ENCODE measurements at places on chromosomes 7 and 10. TPM values are rescaled to one million over a fixed set of nuclear protein-coding genes. Genes with fewer than 3 reads are reported as not detected.

Gene C10orf95
- 2.3 TPM for total RNA-seq

Gene STEAP1
- 3.4 TPM for total RNA-seq

Gene CCL26
- total RNA-seq, result 1.00 TPM

- DNase-seq, result no peak
Observed at GRCh38 chr10:74507951-74508350, 318.4 kb upstream of the KAT6B start.

- no peak for DNase-seq
Observed at GRCh38 chr10:71404503-71405295, 8.0 kb downstream of the CDH23 start.

GRCh38 chr7:134637934-134638719 lies 8.5 kb upstream of the BPGM start:
- DNase-seq, result no peak

DNA sequence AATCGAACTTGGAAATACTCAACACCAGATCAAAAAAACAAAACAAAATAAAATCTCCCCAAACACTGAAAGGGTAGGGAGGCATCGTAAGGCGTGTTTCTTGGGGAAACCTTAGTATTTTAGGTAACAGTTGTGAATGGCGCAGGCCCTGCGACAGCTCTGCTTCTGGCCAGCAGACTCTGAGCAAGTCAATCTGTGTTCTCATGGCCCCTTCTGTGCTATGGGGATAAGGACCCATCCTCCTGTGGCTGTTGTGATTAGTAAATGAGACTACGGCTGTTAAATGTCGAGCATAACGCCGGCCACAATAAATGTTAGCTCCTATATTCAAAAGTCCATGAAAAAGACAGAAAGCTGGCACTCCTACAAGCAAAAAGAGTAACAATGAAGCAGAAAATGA lies 27.0 kb downstream of the RPP38 start:
- DNase-seq, result no peak

GRCh38 chr7:157907091-157907490 lies 570.3 kb downstream of the DNAJB6 start:
- no peak for DNase-seq

GRCh38 chr7:66952343-66953043 lies 31.5 kb downstream of the TMEM248 start:
- DNase-seq, result no peak

- no peak for DNase-seq
Observed at GRCh38 chr7:141490474-141490873, 60.7 kb upstream of the AGK start.

DNA sequence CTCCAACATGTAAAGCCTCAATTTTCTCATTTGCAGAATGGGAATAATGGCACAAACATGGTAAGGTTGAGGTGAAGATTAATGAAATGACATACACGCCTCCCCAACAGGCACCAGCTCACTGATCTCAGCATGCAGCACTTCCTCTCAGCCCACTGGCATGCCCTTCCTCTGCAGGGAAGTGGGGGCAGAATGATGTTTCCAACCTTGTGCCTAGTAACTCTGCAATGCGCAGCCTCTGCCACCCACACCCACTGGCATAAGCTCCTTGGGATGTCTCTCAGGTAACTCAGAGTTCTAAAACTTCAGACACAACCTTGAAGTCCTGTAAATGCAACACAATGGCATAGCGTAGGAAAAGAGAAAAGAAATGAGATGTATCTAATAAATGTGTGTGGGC lies 540.7 kb downstream of the HTR7 start:
- DNase-seq, result no peak

- no peak for DNase-seq
Observed at GRCh38 chr7:1287752-1288201, 55.1 kb downstream of the UNCX start.

Gene CYP3A4
- 10.0 TPM for total RNA-seq

GRCh38 chr7:101534873-101535272 lies 94.2 kb downstream of the MYL10 start:
- no peak for DNase-seq

- DNase-seq, result no peak
Observed at GRCh38 chr7:108486291-108486966, 30.2 kb upstream of the NRCAM start.

DNA sequence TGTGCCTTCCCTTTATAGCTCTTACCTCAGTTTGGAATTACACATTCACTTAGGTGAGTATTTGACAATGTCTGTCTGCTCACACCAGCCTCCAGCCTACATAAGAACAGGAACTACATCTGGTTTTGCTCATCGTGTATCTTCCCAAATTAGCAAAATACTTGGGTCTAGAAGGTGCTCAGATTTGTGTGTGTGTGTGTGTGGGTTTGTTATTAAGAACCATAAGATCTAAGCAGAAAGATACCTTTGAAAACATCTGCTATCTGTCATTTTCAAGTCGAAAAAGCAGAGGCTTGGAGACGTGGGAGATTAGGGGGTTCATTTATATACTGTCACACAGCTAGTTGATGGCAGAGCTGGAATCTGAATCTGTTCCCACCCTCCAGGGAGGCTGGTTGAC lies 14.8 kb upstream of the LAMB4 start:
- no peak for DNase-seq

DNA sequence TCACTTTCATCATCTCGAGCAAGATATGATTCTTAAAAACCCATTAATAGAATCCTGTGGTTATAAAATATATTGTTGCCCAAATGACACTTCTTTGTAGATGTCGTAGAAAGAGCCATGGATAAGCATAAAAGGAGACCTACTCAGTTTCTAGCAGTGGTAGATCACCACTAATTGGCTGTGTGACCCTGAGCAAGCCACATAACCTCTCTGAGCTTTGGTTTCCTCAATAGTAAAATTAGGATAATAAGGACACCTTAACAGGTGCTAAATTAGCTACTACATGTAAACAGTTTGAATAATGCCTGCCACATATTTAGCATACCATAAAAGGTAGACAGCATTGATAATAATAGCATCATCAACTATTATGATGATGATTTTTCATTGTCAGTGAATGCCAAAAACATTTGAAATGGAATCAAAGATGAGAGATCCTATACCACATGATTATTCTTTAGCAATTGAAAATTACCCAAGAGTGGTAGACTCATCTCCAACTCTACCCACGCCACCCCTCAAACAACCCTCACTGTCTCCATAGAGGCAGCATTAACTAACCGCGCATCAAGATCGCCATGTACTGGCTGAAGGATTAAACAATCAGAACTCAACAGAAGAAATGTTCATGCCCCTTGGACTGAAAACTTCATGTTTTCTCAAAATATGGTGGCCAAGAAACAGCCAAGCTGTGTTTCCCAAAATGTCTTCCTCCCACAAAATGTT lies 45.8 kb downstream of the CHST15 start:
- DNase-seq, result no peak

- no peak for DNase-seq
Observed at GRCh38 chr10:97454330-97455036, 8.5 kb downstream of the ZDHHC16 start.

Gene NME8
- total RNA-seq, result not detected

Gene GRID1
- total RNA-seq, result 9.2 TPM

Gene DGKB
- total RNA-seq, result 2.6 TPM

Gene MAGI2
- total RNA-seq, result 5.7 TPM

All from type B pancreatic cell (in vitro differentiated cells).